Frontal cortex (tissue), 4 donors: ENCODE measurements at places on chromosomes 12 and 14.

- no peak for DNase-seq
Measured at GRCh38 chr12:13586361-13586760, 389.8 kb downstream of the EMP1 start.

GRCh38 chr12:48003226-48004052 lies 837 bp downstream of the COL2A1 start:
- peak; percentile 31 for DNase-seq

- DNase-seq, result no peak
Measured at GRCh38 chr14:104582662-104583061, 3.1 kb downstream of the C14orf180 start.

GRCh38 chr14:33587791-33588190 lies 363.1 kb downstream of the EGLN3 start:
- DNase-seq, result no peak

DNA sequence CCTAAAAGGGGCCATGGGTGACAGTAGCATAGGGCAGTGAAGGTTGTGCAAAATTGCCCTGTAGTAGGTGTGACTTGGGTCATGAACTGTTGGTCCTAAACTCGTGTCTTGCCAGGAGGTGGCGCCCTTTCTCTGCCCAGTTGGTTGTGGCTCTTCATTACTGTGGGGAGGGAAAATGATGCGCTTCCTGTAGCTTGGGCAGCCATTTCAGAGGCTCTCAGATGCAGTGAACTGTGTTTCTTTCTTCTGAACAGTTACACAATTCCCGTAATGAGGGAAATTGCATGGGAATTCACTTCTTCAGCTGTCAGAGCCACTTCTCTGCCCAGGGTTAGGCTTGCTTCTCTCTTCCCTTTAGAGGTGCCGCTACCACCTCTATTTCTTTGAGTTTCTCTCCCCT lies 148.1 kb upstream of the NRXN3 start:
- no peak for DNase-seq

GRCh38 chr12:92933606-92934005 lies 4.5 kb upstream of the EEA1 start:
- no peak for DNase-seq

DNA sequence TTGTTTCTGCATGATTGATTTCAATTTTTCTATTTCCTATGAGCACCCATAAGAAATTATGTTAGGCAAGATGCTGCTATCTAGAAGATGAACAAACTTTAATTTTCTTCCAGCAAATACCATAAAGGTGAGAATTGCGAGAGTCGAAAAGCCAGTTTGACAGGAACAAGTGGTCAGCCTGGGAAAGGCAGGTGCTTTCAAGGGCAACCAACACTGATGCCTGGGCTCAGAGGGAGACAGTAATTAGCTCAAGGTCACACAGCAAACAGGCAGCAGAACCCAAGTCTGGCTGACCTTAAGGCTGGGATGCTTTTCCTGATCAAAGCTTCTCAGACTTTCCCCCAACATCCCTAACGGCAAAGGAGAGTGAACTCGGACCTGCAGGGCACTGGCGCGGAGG lies 6.8 kb upstream of the OTUB2 start:
- no peak for DNase-seq

DNA sequence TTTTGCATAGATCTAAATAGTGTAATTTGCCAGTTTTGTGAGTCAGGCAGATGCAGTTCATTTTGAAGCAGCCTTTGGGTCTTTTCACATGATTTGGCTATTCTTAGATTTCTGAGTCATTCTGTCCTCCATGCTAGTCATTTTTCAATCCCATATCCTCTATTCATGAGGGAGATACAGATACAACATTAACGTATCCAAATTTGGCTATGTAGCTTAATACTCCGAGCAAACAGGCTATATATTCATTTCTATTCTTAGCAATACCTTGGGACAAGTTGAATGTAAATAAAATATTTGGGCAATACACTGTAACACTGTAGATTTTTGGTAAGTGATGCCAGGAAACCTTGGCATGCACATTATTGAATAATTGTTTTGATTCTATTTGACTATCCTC lies 270.7 kb upstream of the PDE3A start:
- DNase-seq, result peak; percentile 22

GRCh38 chr12:13777374-13777773 lies 204.0 kb downstream of the GRIN2B start:
- DNase-seq, result no peak

GRCh38 chr14:66716227-66716626 lies 208.3 kb downstream of the GPHN start:
- DNase-seq, result no peak

- no peak for DNase-seq
Measured at GRCh38 chr14:90642244-90642717, 173.9 kb downstream of the TTC7B start.

DNA sequence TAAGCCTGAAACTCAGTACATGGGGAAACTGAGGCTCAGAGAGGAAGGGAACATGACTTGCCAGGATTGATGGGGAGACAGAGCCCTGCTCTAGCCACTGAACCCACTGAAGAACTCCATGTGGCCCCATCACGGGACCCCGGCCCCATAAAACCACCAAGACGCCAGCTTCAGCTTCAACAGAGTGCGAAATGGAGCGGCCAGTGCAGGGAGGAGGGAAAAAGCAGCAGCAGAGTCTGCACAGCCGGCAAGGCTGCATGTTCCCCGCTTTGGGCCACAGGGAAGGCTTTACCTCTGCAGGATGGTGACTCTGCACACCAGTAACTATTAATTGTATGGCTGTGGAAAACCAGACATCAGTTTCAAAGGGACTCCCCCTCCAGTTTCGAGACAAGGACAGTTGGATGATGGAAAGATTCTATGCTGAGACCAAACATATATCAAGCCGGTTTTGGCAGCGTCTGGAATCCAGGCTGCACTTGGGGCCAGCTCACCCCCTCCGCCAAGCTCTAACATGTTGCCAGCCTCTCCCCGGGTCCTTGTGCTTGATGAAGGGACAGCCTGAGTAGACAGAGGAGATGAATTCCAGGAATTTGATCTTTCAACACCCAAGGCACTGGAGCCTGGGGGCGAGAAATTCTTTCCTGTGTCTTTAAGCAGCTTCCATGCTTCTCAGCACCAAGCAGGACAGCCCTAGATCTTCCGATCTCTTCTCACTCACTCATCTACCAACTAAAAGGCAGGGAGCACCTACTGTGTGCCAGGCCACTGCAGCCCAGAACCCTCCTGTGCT lies 55.7 kb upstream of the BCL11B start:
- DNase-seq, result no peak

DNA sequence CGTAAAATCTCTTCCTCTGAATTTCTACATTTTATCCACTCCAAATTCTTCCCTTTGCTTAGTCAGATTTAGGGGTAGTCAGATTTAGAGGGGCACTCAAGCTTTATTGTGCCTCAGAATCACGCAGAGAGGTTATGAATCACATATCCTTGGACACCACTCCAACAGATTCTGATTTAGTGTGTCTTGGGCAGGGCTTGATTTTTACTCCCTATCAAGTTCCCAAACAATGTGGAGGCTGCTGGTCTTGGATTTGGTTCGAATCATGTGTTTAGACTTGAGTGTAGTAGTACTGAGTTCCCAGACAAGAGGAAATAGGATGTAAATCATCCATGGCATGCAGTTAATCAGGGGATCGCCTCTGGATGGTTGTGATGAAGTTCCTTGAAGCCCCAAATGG lies 298.1 kb upstream of the CLEC14A start:
- DNase-seq, result no peak

DNA sequence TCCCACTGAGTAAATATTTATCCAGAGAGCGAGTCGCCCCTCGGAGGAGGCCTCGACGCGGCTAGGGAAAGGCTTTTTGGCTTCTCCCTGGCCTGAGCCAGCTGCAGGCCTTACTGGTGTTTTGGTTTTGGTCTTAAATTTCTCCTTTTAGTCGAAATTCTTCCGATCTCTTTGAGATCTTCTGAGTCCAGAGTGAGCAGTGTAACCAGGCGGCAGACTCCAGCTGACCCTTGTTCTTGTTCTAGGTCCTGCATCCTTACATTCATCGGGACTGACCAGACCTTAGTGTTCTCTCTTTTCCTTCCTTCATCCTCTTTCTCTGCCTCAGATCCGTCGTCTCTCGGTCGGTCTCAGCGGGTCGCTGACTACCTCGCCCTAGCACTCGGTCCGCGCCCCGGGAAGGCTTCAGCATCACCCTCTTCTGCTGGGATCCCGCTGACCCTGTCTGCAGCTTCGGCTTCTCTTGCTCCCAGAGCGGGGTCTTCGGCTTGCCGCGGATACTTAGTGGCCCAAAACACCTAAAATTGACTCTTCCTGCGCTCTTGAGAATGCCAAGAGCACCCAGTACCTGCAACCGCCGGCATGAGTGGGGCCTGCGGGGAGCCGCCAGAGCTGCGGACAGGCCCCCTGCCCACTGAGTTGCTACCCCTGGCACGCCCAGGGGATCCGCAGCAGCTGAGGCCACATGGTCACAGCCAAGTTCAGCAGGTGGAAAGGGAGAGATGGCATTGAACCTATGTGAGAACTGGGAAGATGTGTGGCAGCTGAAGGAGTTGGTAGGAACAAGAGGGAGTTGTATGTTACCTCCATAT lies 2.4 kb upstream of the PAX9 start:
- DNase-seq, result no peak

DNA sequence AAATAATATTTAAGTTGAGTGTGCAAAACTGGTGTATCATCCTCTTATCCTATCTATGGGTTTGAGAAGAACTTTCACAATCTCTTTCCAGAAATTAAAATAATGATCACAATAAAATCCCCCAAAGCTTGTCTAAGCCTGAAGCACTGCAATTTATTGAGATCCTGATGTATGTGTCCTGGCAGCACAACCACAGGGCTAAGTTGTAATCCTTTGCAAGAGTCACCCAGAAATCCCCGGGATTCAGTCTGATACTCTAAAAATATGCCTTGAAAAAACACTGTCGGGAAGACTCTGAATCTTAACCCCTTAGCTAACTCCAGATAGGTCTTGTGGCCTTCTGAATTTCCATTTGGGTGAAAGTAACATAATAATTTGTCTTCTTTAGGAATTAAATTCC lies 40.3 kb upstream of the STXBP6 start:
- DNase-seq, result no peak

GRCh38 chr12:32821710-32822109 lies 66.0 kb upstream of the YARS2 start:
- DNase-seq, result no peak
